GM20000 (cell line): ENCODE measurements at places on chromosomes 1 and 21.

DNA sequence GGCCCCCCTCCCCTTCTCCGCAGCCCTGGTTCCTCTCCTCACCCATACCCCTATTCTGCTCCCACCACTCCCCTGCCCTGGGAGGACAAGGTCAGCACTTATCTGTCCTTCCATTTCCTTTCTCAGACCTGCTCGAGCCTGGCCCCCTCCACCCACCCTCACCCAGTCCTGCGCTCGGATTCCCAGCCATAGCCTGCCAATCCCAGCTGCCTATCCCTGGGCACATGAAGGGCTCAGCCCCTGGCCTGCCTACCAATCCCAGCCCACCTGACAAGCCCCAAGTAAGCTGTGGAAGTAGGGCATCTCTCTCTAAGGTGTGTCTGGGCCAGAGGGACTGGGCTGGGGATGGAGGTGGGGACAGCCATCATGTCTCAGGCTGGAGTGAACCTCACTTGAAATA, 5.4 kb downstream of the BLACAT1 start:
- DNase-seq: no peak

GRCh38 chr1:171965777-171966176, 124.5 kb downstream of the DNM3 start:
- no peak for DNase-seq

DNA sequence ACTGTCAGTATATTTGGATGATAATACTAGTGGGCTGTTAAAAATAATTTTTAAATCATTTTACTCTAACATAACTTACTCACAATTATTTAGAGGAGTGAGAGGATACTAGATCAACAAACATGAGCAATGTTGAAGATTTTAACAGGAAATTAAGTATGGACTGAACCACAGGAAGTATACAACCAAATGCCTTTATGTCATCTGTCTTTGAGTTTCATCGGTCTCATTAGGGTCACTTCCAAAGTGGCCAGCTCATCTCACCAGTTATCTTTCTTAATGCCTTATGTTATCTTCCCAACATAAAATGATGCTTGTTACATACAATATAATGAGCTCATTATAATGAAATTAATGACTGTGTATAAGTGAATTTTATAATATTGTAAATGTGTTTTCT, 1.5 kb upstream of the RGS1 start:
- no peak for DNase-seq

- no peak for DNase-seq
Measured at GRCh38 chr21:35509001-35509704, 460.1 kb upstream of the RUNX1 start.

DNA sequence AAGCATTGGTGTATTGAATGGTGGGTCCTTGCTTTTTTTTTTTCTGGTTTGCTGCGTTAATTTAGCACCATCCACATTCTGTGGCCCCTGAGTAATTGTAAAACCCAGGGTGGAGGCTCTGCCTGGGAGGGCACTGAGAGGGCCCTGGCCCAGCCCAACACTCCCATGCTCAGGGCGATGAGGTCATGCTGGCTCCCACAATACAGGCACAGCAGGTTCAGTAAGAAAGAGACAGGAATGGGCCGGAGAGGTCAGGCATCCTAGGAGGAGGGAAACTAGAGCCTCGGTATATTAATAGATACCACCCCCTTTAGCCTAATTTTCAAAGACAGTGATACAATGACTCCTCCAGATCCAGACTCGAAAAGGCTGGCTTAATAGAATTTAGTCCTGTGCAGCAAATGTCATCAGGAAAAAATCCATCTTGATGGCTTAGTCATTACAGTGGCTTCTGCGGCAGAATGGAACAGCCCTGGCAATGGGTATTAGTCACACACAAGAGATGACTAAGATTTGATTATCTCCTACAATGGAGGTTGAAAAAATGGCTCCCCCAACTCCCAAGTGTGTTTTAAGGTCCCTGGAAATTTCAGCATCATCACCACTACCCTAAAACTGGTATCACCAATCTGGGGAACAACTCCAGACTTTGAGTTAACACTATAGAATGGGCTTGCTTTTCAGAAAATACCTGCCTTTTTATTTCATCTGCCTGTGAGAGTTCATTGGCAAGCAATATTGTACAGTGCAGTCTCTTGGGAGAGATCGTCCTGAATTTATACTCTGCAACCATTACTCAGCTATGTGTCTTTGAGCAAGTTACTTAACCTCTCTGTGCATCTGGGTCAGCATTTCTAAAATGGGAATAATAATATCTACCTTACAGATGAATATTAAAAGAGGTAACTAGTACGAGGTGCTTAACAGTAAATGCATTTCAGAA, 43.9 kb upstream of the LYST start:
- DNase-seq: no peak
